Activated naive CD8-positive, alpha-beta T cell treated with anti-CD3 and anti-CD28 coated beads for 36 hours (primary cell): ENCODE measurements at places on chromosomes 7 and 10.

DNA sequence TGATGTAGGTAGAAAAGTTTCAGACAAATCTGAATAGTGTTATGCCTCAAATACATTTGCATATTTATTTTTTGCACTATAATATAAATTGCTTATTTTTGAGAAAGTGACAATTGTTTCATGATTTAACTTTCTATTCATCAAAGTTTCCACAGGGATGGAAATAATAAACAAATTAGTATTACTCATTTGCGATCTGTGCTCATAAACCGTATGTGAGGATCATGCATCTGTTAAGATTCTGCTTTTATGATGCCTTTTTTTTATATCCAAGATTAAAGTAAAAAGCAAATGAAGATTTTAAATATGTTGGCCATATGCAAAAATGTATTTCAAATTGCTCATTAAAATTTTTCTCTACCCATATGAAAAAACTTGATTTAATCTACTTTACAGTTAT is 45.2 kb upstream of the CAV2 start:
- DNase-seq: no peak

- DNase-seq: no peak
Measured at GRCh38 chr7:42372479-42372878, 135.5 kb upstream of the GLI3 start.

DNA sequence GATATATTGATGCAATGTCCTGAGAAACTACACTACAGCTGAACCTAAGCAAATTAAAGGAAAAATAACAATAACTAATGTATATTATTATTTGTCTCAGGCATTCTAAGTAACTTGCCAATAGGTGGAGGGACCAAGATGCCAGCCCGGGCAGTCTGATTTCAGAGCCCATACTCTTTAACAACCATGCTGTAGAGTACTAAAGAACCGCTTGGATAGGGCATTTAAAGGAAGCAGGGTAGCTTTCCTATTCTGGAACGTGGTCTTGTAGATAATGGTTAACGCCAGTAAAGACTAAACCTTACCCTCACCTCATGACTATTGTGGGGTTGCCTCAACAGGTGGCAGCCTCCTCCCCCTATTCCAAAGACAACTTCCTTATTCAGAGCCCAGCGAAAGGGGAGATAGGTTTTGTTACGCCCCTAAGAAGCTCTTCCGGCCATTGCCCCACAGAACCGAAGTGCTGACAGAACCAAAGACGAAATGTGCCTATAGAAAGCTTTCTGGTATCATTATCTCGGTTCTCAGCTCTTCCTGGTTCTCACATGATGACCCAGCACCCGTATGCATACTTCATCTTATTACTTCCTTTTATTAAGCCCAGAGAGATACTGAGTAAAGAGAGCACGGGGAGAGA is 707 bp upstream of the C1GALT1 start:
- peak; percentile 38 for DNase-seq

- no peak for DNase-seq
Measured at GRCh38 chr10:116111483-116112095, 161.4 kb downstream of the GFRA1 start.

- peak; percentile 71 for DNase-seq
Measured at GRCh38 chr7:150755473-150756099, 18.4 kb downstream of the GIMAP5 start.

DNA sequence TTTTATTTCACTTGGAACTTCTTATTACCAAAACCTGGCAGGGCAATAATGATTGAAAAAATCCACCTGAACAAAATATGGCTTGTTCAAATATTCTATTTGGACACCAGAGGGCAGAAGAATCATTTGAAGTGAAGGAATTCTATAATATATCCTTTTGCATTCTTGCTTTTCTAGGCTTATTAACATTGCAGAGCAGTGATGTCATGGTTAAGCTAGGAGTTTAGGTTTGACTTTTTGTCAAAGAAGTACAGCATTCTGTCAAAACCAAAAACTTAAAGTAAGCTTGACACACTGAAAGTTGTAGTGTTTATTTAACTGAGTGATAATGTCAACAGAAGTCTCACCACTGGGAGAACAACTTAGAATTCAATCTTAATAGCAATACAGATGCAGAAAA is 156.0 kb downstream of the SEMA3D start:
- DNase-seq: no peak

- DNase-seq: no peak
Measured at GRCh38 chr7:17129218-17129617, 169.2 kb upstream of the AHR start.

GRCh38 chr10:11715815-11716494 is 26.2 kb upstream of the ECHDC3 start:
- no peak for DNase-seq

DNA sequence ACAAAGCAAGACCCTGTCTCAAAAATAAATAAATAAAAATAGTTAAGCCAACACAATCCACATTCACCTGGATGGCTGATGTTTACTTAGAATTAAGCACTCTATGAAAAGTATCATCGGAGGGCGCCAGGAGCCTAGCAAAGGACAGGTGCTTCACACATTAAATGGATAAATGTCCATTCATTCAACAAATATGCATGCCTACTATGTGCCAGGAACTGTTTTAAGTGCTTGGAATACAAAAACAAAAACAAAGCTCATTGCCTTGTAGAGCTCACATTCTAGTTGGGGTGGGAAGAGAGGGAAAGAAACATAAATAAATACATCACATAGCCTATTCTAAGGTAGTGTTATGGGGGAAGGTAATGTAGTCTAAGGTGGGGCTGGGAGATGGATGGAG is 4.1 kb downstream of the BAIAP2L1 start:
- no peak for DNase-seq

DNA sequence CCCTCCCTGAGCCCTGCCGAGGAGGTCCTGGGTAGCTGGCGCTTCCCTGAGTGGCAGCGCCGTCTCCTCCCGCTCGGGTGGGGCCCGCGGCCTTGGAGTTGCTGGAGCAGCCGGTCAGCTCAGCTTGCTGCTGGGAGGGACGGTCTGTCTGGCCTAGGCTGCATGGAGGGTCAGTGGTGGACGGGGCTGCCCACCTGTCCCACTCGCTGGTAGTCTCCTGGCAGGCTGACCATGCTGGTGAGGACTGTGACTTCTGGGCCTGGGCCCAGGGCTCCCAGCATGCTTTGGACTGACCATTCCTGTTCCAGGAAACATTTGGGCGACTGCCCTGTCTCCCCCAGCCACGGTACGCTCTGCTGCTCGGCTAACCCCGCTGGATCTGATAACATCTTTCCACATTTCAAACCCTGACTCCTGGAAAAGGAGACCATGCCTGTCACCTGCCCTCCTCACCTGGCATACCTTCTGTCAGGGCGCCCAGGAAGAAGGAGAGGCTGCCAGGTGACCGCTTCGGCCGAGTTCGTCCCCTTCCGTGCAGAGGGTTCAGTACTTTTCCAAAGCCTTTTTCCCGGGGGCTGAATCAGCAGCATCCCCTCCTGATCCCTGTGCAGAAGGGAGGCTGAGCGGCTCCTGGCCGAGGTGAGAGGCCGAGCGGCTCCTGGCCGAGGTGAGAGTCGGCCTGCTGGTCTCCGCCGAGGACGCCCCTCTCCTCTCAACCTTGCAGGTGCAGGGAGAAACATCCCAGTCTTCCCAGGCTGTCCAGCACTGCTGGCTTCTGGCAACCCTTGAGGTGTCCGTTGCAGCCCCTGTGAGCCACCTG is 43.4 kb downstream of the FAM20C start:
- no peak for DNase-seq
